ENCODE measurements at places on chromosomes 5 and 9.

- no peak for DNase-seq
Measured at GRCh38 chr9:7756088-7756487, 43.5 kb downstream of the DMAC1 start.

- no peak for DNase-seq
Measured at GRCh38 chr5:6830643-6831239, 117.5 kb downstream of the TENT4A start.

GRCh38 chr5:142929587-142929986 lies 159.4 kb downstream of the ARHGAP26 start:
- no peak for DNase-seq

GRCh38 chr5:153964880-153965645 lies 73.6 kb downstream of the FAM114A2 start:
- no peak for DNase-seq

DNA sequence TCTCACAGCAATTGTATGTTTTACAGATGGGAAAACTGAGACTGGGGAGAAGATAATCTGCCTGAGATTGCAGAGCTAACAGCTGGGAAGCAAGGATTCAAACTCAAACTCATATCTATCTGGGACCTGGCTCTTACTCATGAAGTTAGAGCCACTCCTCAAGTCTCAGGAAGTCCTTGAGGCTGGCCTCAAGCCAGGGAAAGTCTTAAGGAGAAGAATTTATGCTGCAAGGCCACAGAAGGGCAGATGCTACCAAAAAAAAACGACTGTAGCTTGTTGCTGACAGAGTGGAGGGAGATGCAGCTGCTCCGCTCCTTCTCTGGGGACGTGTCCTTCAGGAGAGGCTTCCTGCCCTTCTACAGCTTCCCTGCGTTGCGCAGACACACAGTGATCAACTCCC lies 39.8 kb downstream of the BARHL1 start:
- DNase-seq, result no peak

DNA sequence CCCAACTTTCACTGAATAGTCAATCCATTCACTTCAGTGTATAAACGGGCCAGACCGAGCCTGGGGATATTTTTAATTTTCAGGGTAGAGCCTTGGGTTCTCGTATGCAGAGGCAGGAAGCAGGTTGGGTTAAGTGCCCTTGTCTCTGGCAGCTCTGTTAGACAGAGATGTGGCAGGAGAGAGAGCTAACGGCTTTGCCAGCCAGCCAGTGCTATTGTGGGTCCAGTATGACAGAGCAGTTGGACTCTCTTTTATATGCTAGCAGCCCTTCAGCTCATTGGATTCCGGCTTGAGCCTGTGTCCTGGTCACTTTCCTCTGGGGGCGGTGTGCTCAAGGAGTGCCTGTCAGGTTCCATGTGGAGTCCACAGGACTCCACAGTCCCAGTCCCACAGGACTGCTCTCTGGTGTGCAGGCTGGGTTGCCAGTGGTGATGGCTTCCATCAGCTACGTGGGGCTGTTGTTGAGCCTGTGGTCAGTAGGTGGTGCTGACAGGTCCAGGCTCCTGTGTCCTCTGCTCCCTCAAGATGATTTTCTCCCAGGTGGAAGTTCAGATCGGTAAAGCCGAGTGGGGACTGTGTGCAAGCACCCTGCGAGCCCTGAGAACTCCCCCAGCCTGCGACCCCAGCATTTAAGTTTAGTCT lies 14.3 kb downstream of the CLTA start:
- DNase-seq, result no peak

GRCh38 chr5:14147210-14147609 lies 4.1 kb downstream of the TRIO start:
- DNase-seq, result no peak

- DNase-seq, result no peak
Measured at GRCh38 chr5:74428876-74429275, 211.7 kb downstream of the ENC1 start.

DNA sequence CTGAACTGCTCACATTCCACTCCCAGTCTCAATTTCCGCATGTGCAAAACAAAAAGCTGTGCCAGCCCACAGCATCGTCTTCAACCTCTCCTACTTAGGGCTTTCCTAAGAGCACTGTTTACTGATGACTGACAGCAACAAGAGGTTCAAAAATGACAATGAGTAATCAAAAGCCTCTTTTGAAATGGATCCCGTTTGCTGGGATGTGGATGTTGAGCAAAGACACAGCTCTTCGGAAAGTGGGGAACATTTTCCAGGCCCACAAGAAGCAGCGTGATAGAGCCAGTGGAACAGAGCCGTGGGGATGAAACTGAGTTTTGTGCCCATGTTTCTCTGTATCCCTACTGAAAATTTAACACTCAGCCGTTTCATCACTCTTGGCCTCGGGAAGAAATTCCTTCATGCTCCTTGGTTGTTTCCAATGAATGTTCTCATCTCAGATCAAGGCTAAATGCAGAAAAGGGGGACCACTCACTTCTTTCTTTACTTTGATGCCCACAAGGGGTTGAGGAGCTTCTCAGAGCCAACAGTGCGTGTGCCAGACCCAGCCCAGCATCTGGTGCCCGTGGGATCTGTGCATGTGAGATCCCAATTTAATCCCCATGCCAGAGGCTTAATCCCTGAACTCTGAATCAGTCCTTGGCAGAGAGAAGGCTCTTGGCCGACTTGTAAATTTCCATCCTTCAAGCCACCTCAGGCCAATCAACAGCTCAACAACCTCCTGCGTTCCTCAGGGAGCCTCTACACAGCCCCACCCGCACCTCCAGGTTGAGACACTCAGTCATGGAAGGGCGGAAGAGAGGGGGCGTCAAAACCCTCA lies 230.2 kb upstream of the DAPK1 start:
- DNase-seq, result no peak
